ENCODE measurements at places on chromosomes 1 and 21.

GRCh38 chr1:14571810-14572767, 26.4 kb upstream of the KAZN start:
- DNase-seq = no peak

GRCh38 chr1:30374400-30375070, 348.9 kb downstream of the MATN1 start:
- DNase-seq = no peak

GRCh38 chr1:89906088-89906487, 85.3 kb downstream of the LRRC8D start:
- DNase-seq = no peak

- no peak for DNase-seq
Measured at GRCh38 chr1:161706113-161706481, 932 bp upstream of the FCRLA start.
